ENCODE measurements at places on chromosomes 6 and 20. TPM values are rescaled to one million over a fixed set of nuclear protein-coding genes. Genes with fewer than 3 reads are reported as not detected.

MUC21 gene
- not detected for total RNA-seq

ROS1 gene
- total RNA-seq = not detected

STMND1 gene
- not detected for total RNA-seq

C2 gene
- total RNA-seq = 2.5 TPM

TSBP1 gene
- total RNA-seq = not detected

SYCP2L gene
- total RNA-seq = not detected

HLA-DQA1 gene
- total RNA-seq = 12.5 TPM

ZNF334 gene
- total RNA-seq = 0.10 TPM

Data from mononuclear cell (primary cell).